ENCODE measurements at places on chromosomes 13 and 19.
A peak's percentile ranks its signal among the peaks of the same experiment; 100 is the strongest.

DNA sequence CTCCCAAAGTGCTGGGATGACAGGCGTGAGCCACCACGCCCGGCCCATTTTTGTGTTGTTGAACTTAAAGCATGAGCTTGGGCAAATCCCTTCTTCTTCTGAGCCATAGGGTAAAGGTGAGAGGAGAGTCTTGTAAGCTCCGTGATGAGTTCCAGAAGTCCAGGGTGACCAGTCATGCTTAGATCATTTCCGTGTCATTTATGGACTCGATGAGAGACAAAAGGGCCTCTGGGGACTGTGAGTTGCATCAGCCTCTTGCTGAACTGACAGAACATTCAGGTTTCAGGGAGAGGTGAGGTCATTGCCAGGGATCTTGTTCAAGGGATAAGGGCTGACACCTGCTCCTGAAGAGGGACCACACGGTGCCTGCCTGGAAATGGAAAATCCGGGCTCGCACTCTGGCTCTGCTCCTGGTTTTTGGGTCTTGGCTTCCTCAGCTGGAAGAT, 53.6 kb downstream of the GADD45B start:
- no peak for DNase-seq

- DNase-seq, result peak; percentile 37
Measured at GRCh38 chr19:19385896-19386869, 19.3 kb upstream of the GATAD2A start.

DNA sequence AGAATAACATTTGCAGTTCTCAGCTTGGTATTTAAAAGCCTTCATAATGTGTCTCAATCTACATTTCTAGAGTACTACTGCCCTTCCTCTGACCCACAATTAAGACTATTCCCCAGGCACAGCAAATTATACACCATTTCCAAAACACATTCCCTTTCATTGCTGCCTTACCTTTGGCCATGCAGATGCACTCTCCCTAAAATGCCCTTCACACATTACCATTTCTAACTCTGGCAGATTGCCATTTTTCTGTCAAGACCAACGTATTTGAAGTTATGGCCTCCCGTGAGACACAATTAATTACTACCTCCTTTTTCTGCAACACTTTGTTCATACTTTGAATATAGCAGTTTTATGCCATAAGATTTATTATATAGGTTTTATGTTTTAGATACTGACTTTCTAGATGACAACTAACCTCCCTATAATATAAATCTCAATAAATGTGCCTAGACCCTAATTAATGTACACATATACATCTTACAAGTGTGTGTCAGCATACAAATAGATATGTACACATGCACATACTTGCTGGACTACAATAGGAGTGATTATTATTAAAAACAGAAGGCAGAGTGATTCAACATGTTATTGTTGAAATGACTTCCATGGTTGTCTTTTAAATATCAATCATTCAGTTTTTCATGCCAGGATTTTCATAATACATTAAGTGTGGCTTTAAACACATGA, 2902.5 kb downstream of the PCDH9 start:
- no peak for DNase-seq

DNA sequence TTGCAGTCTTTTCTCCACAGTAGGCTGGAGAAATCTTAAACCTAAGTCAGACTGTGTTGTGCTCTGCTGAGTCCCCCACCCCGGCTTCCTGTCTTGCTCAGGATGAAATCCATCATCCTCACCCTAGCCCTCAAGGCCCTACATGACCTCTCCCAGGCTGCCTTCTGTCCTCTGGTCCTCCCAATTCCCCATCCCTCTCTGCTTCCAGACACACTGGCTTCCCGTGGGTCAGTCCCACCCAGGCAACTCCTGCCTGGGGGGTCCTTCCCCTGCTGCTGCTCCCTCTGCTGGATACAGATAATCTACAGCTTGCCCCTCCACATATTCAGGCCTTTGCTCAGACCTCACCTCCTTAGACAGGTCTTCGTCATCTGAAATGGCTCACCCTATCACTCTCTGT, 18.4 kb upstream of the CBY2 start:
- no peak for DNase-seq

DNA sequence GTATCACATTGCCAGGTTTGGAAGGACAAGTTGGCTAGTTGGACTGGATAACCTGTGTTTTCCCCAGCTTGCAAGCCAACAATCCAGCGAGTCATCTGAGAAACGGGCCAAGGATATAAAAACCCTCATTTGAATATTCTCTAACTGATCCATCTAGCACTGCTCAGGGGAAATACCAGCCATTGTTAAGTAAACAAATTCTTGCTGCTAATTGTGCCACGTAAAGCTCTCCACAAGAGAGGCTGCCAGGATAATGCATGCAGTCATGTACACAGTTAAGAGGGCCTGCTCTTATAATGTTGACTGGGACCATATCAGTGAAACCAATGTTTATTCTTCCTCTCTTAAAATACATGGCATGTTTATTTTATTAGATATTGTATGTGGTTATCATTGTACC, 663.2 kb upstream of the SGCG start:
- DNase-seq, result no peak

GRCh38 chr19:53696951-53697350, 65.2 kb downstream of the DPRX start:
- no peak for DNase-seq

GRCh38 chr13:38348861-38349389, 726 bp upstream of the UFM1 start:
- DNase-seq, result peak; percentile 25

DNA sequence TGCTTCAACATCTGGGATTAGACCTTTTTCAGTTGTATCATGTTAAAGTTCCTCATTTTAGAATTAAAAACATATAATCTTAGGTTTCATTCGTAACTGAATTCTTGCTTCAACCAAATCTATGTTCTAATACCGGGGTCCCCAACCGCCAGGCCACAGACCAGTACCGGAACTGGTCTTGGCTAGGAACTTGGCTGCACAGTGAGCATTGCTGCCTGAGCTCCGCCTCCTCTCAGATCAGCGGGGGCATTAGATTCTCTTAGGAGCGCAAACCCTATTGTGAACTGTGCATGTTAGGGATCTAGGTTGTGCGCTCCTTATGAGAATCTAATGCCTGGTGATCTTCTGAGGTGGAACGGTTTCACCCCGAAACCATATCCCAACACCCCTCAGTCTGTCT, 19.2 kb downstream of the ITM2B start:
- no peak for DNase-seq

DNA sequence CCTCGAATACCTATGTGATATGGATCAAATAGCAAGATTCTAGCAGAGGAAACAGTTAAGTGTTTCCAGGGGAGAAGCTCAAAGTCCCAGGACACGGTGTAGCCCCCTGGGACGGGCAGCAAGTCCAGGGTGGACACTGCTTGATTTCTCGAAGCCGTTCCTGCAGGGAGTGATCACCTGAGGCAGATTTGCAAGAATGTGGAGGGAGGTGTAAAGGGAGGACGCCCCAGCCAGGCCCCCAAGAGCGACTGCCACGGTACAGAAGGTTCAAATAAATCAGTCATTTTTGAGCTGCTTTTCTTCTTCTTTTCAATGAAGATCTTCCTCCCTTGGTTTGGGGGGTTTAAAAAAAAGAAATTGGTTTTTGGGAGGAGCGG, 41.4 kb downstream of the KLF2 start:
- no peak for DNase-seq

DNA sequence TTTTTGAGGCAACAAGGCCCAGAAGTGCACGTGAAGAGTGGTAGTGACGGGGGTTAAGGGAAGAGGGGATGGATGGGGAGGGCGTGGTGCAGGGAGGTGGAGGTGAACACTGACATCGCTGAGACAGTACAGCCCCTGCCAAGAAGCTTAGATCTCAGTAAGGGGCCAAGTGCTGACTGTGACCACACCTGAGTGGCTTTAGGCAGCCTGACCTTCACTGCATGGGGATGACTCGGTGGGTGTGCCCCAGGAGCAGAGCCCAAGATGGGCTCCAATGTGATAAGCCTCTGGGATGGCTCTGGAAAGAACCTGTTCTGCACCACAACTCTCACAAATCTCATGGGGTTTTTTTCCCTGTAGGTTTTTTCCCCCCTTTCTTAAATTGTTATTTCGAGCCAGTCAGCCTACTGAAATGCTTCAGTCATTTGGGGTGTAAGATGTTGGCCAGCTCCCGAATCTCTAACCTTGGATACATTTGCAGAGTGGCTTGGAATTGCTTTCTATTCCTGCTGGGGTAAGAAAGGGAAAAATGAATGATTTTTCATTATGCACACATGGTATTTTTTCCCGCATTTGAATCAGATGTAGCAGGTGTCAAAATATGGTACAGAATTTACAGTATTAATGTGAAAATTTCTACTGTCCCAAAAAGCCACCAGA, 165.0 kb downstream of the TM9SF2 start:
- no peak for DNase-seq

DNA sequence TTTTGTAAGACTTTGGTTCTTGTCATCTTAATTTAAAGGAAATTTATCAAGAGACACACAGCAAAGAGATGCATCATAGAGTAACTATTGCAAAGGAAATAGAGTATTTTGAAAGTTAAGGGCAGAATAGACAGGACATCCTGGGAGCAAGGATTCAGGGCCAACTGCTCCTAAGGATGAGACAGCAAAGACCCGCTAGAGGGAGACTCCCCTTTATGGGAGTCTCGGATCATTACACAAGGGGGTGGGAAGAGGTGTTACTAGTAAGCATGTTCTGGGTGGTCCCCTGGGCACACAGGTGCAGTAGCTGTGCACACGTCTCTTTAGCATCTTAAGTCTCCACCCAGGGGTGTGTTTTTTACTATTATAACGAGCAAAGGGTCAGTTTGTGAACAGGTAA, 9.6 kb downstream of the ZSCAN5C start:
- no peak for DNase-seq

DNA sequence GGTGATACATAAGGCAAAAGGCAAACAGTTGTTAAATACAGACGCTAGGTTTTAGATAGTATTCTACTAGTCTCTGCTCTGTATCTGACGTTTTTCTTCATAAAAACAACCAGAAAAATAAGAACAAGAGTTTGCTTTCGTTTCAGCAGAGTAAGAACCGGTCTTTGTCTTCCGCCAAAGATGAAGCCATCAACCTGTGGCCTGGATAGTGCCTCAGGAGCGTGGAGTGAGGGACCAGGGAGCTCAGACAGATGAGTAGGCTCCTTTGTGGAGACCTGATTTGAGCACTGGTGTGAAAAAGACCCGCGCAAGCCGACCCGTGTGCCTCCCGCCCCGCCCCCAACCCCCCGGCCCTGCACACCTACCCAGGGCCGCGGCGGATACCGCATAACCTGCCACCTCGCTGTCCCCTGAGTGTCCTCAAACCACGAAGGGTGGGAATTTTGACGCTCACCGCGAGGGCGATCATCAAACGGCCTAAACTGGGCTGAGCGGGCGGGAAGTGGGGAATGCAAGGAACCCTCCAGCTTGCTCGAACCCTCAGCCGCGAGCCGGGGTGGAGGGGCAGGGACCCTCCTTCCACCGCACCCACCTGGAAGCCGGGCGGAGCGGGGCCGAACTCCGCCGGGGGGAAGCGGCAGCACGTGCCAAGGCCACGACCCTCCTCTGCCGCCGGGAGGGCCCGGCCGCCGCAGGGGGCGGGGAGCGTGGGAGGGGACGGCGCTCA, 866 bp upstream of the LMO7 start:
- DNase-seq, result no peak

DNA sequence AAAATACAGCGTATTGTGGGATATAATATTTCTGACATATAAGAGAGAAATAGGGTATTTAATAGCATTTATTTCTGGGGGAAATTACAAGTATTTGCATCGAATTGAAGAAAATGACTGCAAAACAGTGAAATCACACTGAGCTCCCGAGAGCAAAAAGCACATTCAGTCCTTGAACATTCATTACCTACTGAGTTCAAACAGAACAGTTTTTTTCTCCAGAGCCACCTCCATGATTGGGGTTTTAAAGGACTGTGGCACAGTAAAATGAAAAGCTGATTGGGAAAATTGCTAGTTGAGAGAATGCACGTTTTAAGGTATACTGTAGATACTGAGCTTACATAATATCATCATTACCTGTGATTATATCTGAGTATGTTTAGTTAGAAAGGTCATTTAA, 58.0 kb upstream of the TRPC4 start:
- no peak for DNase-seq

GRCh38 chr13:71290963-71291841, 575.8 kb downstream of the DACH1 start:
- peak; percentile 81 for DNase-seq

DNA sequence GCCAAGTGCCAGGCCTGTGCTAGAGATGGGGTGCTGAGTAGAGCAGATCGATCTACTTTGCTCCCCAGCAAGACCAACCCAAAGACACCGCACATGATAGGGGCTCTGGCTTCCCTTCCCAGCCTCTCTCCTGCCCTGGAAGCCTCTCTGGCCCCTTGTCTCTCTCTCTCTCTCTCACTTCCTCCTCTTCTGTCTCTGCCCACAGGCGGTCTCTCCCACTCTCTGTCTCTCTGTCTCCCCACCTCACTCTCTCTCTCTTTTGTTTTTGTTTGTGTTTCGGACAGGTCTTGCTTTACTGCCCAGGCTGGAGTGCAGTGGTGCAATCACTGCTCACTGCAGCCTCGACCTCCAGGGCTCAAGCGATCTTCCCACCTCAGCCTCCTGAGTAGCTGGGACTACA, 1.3 kb downstream of the SELENOV start:
- no peak for DNase-seq

- no peak for DNase-seq
Measured at GRCh38 chr19:39749981-39750380, 12.2 kb upstream of the CLC start.
